Stimulated activated CD8-positive, alpha-beta memory T cell treated with anti-CD3 and anti-CD28 coated beads, Interleukin-7, amount 100 ng/mL, for 1 hour (primary cell): ENCODE measurements at places on chromosomes 2 and 18.

DNA sequence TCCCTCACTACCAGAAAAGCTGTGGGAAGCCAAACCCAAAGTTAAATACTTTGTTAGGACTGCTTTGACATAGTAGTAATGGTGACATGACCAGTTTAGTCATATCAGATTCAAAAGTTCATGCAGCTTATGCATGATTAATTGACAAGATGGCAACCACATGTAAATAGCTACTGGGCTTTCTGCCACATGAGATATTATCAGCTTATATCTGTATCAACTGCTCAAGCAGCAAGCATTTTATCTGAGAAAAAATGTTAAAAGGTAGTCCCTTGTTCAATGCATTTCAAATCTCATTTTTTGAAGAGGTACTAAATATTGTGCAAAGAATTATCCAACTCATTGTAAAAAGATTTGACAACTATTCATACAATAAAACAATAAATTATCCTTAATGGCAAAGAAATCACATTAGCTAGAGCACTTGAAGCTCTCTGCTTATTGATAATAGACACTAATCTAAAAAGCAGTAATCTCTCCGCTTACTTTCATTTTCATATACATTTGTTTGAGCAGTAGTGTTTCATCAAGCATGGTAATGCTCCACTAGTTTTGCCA, 993.6 kb upstream of the NXPH2 start:
- DNase-seq: no peak

GRCh38 chr2:53913721-53914120, 54.0 kb upstream of the GPR75 start:
- DNase-seq: peak; percentile 2

DNA sequence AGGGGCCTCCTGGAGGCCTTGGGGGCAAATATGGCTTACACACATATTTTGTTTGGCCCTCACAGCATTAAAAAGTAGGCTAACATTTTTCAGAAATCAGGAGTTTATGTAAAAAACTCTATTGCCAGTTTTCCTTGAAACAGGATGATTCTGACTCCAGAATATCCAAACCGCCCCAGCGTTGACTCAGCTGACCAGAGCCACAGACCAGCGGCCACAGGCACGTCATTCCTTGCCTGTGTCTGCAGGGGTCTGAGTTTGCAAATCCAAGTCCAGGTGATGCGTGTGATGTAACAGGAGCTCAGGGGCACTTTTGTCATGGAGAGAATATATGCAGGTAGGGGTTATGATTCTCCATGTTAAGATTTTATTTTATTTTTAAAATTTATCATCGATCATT, 79.4 kb upstream of the ALKAL2 start:
- DNase-seq: no peak

DNA sequence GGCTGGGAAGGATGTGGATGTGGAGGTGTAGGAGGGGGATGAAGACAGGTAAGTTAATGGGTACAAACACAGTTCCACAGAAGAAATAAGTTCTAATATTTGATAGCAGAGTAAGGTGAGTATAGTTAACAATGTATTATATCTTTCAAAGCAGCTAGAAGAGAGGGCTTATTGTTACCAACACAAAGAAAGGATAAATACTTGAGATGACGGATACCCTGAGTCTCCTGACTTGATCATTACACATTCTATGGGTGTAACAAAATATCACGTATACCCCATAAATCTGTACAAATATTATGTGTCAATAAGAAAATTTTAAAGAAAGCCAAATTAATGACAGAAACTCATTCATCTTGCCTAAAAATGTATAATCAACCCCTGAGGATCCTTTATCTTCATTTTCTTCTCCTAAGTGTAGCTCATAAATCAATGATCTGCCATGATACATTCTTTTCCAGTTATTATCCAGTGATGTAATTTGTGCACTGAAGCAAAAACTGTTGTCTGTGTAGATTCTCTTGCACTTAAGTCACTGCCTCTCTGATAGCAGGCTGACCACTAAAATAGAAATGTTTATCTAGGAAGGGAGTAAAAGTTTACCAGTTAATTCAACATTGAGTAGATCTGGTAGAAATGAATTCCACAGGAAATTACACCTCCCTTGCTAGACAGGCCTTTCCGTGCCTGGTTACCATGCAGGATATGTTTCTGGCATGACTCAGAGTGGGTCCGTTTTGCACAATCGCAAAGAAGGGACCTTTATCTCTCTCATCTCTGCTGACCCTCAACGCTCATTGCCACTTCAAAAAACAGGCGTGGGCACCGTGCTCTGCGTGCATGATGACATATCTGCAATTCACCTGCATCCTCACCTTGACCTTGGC, 249.7 kb upstream of the NCKAP5 start:
- DNase-seq: no peak

GRCh38 chr18:79210002-79210910, 141.1 kb downstream of the ATP9B start:
- no peak for DNase-seq

- no peak for DNase-seq
Measured at GRCh38 chr2:43356774-43357173, 130.4 kb upstream of the ZFP36L2 start.

GRCh38 chr18:9861157-9861556, 24.6 kb upstream of the TXNDC2 start:
- DNase-seq: no peak

- DNase-seq: no peak
Measured at GRCh38 chr2:233761040-233761769, 1.1 kb downstream of the UGT1A1 start.

- no peak for DNase-seq
Measured at GRCh38 chr2:118197011-118197675, 108.9 kb downstream of the INSIG2 start.
